Mesangial cell (primary cell): ENCODE measurements at places on chromosomes 13 and 19. TPM values are rescaled to one million over a fixed set of nuclear protein-coding genes. Genes with fewer than 3 reads are reported as not detected.

Gene IZUMO4
- total RNA-seq: 2.1 and 4.1 TPM in 2 replicates

Gene SYNE4
- total RNA-seq: 0.81 and 3.4 TPM in 2 replicates

Gene GRWD1
- total RNA-seq: 36.4 and 46.9 TPM in 2 replicates

Gene MCEMP1
- not detected in 2 replicates for total RNA-seq

Gene SLITRK1
- not detected in 2 replicates for total RNA-seq

Gene NCR1
- total RNA-seq: not detected in 2 replicates

Gene ERICH4
- total RNA-seq: not detected in 2 replicates

Gene ZNF845
- total RNA-seq: 2.4 and 3.3 TPM in 2 replicates

Gene CERS1
- total RNA-seq: 0.81 and 2.8 TPM in 2 replicates

Gene TMEM145
- 0.13 and 0.16 TPM in 2 replicates for total RNA-seq

Gene ZNF534
- total RNA-seq: not detected in 2 replicates

Gene OLFM2
- 0.65 and 1.5 TPM in 2 replicates for total RNA-seq

Gene PSG2
- total RNA-seq: not detected in 2 replicates

Gene TMPRSS9
- total RNA-seq: not detected in 2 replicates

Gene PNMA8B
- total RNA-seq: 0.81 and 3.3 TPM in 2 replicates

Gene ENOX1
- total RNA-seq: 0.33 and 1.3 TPM in 2 replicates
